ENCODE measurements at places on chromosomes 5 and 9.

DNA sequence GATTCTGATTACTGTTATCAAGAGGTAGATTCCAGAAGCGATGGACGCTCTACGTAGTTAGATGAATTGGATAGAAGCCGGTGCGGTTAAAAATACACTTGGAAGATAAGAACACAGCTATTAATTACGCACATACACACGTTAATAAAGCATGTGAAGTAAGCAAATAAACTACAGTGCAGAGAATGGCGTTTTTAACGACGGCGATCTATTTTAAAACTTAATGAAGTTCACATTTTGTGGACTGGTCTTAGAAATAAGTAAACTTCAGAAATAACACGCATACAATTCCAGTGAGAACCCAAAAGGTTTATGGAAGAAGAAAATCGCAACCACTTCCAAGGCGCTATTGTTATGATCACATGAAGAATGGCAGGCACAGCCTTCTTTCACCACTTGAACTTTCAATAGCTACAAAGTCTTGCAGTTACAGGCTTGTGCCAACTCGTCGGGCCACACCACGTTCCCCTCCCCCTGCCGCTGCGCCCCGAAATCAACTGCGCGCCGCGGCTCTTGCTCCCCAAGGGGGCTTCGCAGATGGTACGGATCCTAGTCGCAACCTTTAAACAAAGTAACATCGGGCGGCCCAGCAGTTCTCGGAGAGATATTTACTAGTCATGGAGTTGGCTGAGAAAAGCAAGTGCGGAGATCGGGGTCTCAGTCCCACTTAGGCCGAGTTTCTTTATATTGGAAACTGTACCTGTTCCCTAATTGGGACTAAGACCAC lies 866 bp upstream of the SEMA6A start:
- DNase-seq: no peak

DNA sequence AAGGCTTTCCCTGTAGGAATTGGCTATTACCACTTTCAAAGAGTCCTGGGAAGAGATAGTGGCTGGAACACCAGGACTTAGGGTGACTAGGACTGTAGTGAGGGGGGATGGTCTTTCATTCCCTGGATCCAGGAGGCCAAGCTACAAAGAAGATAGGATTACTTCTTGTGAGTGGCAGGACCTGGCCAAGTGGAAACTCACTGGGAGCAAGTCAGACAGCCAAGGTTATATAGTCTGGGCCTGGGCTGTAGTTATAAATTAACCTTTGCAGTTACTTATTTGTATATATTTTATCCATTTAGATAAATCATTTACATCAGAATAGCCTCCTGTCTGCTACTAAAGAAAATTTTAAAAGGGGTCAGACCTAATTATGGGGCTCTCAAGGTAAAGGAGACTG lies 124.3 kb downstream of the TLR4 start:
- DNase-seq: no peak

- no peak for DNase-seq
These were observed 241.1 kb upstream of the KLF4 start for GRCh38 chr9:107730666-107731065.

- DNase-seq: no peak
These were observed 248.3 kb upstream of the CCNG1 start for GRCh38 chr5:163189023-163189553.

GRCh38 chr5:165187815-165188214 lies 1682.4 kb downstream of the MAT2B start:
- no peak for DNase-seq

DNA sequence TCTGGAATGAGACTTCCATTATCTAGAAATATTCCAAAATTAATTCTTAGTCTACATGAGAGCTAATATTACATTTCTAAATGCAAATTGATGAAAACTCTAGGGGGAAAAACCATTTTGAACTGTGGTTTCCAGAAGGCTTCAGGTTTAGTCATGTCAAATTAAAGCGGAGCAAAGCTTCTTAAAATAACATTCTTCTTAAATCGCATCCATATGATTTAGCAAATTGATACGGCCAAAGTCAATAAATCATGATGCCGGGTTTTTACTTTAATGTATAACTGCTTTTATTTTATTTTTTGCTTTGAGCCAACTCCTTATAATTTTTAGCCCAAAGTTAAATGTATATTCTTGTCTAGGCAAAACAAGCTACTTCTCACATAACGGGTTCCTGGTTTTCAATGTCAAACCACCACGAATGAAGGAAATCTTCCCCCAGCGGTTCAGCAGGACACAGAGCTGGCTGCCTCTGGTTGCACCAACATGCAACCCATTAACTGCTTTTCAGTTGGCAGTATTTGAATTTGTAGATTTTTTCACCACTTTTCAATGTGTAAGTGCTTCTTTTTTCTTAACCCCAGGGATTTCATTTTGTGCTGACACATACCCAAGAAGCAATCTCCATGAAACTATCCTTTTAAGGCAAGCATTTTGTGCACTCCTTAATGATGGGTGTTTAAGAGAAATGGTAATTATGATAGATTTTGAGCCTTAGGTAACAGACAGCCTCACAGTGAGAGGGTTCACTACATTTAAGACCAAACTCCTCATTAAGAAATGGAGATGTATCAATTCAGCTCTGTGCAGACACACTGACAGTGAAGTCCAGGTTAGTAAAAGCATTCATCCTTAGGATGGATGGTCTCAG lies 35.5 kb downstream of the EFNA5 start:
- DNase-seq: no peak

DNA sequence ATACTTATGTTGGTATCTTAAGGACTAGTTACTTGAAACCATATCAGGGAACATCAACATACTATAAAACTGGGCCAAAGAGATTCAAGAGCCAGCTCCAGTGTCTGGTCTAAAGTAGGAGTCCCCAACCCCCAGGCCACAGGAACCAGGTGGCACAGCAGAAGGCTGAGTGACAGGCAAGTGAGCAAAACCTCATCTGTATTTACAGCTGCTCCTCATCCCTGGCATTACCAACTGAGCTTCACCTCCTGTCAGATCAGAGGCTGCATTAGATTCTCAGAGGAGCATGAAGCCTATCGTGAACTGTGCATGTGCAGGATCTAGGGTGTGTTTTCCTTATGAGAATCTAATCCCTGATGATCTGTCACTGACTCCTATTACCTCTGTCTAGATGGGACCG lies 581.6 kb upstream of the CDH9 start:
- DNase-seq: no peak

DNA sequence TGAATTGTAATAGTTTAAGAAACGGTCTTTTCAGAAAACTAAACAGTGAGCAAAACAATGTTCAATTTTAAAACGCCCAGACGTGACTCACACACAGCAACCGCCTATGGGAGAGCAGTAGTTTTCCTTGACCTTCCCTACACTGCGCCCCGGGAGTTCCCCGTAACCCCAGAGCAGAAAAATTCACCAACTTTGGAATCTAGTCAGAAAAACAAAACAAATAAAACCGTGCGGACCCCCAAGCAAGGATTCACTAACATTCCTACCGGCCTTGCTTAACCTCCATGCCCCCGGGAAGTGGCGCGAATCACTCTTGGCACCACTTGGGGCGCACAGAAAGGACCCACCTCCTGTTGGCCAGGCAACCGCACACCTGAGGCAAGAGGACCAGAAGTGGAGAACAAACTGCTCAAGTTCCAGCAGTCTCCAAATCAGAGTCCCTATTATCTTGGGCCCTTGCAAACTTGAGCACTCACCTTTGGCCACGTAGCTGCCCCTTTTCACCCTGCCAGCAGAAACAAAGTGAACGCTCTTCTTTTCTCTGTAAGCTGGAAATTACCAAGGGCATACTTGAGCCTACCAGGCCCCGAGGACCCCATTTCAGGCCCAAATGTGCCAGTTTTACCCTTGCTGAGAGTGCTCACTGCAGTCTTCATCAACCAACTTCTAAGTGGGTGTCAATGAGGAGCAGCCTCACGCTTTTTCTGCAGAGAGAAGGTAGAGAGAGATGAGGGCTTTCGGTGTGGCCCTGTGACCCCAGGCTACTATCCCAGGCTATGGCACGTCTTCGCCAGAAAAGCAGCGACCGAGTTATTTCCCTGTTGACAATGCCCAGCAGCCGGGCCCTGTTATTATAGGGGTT lies 189.7 kb downstream of the MEF2C start:
- DNase-seq: no peak

DNA sequence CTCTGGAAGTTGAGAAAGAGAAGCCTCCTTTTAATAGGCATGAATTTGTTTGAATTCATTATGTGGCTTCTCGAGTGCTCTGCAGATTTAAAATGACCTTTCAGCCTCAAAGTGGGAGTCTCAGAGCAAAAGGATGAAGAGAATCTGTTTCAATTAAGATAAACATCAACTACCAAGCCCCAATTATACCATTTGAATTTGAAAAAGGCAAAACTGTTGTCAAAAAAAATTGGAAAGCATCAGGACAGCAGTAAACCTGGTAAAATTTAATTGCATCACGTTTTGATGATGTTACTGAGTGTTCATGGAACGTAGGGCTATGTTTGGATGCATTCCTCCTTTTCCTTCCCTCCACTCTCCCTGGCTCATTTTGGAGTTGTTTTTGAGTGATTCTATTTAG lies 637.2 kb downstream of the PDE4D start:
- no peak for DNase-seq

DNA sequence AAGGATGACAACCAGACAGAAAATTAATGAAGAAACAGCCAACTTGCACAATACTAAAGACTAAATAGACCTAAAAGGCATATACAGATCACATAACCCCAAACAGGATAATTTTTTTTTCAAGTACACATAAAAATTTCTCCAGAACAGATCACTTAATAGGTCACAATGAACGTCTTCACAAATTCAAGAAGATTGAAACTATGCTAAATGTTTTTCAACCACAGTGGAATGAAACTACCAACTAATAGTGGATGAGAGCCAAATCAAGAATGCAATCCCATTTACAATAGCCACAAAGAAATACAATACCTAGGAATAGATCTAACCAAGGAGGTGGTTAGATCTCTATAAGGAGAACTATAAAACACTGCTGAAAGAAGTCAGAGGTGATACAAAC lies 145.8 kb downstream of the TMEM232 start:
- no peak for DNase-seq

- DNase-seq: no peak
These were observed 220.5 kb downstream of the SLIT3 start for GRCh38 chr5:169080448-169080911.

DNA sequence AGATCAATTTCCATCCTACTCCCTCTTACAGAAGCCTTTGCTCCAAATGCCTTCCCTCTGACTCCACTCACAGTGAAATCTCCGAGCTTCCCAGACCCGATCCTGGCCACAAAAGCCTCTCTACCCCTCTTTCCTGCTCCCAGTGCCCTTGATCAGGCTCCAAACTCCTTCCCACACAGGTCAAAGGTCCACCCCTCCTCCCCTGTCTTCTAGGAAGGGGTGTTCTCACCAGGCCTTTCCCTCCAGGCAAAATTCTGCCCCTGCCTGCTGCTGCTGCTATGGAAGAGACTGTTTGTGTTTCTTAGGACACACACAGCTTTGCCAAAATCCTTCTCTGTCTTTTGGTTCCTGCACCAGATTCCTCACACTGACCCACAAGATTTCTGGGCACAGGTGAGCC lies 85.8 kb upstream of the ALDH1A1 start:
- DNase-seq: peak; percentile 43

GRCh38 chr5:180286-180918 lies 10.9 kb upstream of the LRRC14B start:
- DNase-seq: no peak

GRCh38 chr9:93575796-93576257 lies 557 bp upstream of the PHF2 start:
- no peak for DNase-seq

DNA sequence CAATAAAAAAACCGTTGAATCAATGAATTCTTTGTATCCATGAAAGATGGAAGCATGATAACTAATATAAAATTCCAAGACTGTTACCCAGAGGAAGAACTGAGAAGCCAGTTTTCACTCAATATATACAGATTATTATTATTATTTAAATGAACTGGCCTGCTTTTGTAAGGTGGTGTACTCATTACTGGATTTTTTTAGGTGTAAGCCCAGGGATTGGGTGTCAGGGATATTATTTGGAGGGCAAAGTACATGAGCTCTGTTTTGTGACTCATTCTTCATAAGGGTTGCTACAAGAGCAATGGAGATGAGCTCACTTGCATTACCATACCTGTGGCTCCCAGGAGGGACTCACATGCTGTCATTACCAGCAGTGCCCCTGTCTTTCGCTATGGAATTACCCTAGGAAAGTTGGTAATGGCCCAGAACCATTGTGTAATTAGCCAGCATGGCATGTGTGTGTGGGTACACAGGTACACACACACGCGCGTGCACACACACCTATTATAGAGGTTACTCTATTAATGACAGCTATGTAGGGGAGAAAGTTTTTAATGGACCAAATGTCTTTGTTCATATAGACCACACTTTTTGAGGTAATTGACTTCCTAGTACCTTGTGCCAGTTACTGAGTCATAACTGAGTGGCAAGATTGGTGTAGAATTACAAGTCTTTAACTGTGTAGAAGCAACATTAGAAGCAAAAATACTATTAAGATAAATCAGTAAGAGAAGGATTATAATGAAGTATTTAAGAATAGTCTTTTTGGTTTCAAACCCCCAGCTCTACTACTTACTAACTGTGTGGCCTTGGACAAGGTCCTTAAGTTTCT lies 143.4 kb downstream of the GDNF start:
- DNase-seq: peak; percentile 68

DNA sequence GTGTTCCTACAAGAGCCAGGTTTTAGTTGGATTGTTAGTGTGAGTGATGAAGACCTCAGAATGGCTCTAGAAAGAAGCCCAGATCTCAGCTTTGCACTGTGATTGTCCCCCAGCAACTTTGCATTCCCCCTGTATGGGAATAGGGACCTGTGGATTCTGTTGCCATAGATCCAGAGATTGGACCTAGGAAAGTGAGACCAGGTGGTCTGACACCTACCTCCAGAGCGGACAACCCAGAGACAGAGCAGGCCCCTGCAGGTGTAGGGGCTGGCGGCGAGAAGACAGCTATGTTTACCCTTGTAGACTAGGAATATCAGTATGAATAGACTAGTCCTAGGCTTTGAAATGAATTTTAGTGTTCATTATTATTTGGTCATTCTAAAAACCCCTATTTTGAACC lies 53.6 kb downstream of the IRF1 start:
- DNase-seq: no peak

DNA sequence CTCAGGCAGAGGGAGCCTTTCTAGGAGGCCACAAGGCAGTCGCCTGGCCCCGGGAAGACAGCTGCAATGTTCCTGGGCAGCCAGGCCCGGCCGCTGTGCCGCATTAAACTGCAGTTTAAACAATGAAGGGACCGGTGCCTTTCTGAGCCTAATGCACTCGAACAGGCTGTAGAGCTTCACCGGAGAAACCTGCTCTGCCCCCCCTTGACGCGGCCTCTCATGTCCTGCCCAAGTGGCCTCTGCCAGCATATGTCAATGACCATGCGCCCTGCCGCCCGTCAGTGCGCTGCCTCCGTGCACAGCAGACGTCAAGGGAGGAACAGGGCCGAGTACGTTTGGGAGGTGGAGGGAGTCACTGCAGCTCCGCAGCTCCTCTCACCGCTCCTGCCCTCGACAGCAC lies 38.4 kb upstream of the BARHL1 start:
- no peak for DNase-seq

- no peak for DNase-seq
These were observed 48.1 kb downstream of the GGTA1 start for GRCh38 chr9:121451586-121451985.

DNA sequence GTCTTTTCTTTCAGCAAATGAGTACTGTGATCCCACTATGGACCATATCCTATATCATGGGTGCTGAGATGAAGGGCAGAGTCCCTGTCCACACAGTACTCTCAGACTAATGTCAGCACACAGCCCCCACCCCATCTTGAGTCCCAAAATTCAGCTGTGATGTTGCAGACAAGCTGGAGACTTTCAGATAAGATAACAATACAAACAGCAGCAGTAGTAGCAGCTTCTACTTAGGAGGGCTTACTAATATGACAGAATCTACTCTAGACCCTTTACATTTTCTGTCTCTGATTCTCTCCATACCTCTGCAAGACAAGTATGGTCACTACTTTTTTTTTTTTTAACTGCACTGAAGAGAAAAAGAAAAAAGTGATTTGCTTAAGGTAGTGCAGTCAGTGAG lies 129.1 kb upstream of the TRIM32 start:
- DNase-seq: no peak

All from iris pigment epithelial cell (primary cell).